Stimulated activated CD8-positive, alpha-beta memory T cell treated with anti-CD3 and anti-CD28 coated beads, Interleukin-15, amount 100 ng/mL, for 24 hours (primary cell): ENCODE measurements at places on chromosomes 1 and 21.

GRCh38 chr1:205240118-205240517 lies 12.4 kb downstream of the TMCC2 start:
- DNase-seq: no peak

DNA sequence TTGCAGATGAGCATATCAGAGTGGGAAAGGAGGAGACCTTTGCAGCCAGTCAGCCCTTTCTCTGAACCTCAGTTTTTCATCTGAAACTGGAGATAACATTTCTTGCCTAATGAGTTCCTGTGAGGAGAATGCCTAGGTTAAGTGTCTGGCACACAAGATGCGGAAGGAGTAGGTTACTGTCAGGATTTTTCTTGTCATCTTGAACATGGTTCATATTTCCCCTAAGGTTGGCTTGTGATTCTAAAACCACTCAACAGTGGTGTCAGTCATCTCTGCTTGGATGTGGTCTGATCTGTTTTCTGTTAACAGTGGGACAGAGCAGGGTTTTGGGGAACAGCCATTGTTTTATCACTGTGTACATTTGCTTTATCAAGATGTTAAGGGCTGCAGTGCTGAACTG lies 70.6 kb downstream of the TGFB2 start:
- DNase-seq: no peak

GRCh38 chr1:3539707-3540425 lies 71.4 kb downstream of the MEGF6 start:
- DNase-seq: no peak

DNA sequence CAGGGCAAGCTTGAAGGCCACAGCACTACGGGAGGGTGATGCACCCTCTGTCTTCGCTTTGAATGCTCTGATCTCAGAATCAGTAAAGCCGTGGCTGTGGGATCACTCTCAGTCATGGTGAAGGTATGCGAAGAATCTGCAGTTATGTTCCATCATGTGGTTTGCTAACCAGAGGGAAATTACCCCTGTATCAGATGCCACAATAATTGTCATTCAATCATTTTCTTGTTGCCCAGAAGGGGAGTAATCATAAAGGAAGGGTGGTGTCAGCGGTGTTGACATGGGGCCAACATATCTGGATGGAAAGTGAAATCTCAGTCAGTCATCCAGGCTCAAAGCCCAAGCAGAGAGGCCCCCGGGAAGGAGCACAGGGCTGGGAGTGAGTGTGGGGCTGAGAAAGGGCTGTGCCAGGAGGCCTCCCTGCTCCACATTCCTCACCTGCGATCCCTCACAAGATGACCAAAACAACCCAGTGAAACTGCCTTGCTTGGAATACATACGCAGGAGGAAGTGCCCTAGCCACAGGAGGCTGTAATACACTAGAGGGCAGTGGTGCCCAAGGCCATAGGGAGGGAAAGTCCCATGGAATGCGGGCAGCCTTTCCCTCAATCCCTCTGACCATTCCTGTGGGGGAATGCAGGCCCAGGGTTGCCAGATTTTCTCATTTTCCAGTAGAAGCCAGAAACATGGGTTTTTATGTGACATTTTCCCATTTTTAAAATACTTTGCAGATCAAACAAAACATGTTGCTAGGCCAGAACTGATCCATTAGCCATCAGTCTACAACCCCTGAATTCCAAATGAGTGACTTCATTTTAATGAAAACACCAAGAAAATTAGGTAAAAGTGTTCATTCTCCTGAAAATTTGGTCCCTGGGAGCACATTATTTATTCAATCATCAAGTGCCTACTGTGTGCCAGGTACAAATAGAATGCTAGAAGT lies 95.7 kb upstream of the VANGL1 start:
- DNase-seq: no peak
